ENCODE measurements at places on chromosomes 3 and 15.

DNA sequence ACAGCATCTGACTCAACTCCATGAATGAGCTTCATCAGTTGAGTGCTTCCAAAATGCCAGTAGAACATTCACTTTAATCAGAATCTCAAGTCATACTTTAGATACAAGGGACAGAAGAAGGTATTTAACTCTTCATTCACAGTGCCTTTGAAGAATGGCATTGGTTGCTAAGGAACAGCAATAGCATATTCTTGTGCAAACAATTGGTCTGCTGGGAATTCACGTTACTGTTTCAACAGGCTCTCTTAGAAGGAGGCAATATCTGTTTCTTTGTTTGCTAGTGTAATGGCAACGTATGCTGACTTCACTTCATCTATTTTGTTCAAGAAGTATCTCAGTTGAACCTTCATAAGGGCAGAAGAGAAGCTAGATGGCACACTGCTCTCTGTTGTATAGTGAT lies 113.9 kb downstream of the TMEM108 start:
- peak; percentile 33 for DNase-seq

GRCh38 chr3:87069971-87070370 lies 79.0 kb upstream of the VGLL3 start:
- DNase-seq = no peak

GRCh38 chr3:5053021-5053831 lies 68.9 kb upstream of the ARL8B start:
- DNase-seq = no peak

DNA sequence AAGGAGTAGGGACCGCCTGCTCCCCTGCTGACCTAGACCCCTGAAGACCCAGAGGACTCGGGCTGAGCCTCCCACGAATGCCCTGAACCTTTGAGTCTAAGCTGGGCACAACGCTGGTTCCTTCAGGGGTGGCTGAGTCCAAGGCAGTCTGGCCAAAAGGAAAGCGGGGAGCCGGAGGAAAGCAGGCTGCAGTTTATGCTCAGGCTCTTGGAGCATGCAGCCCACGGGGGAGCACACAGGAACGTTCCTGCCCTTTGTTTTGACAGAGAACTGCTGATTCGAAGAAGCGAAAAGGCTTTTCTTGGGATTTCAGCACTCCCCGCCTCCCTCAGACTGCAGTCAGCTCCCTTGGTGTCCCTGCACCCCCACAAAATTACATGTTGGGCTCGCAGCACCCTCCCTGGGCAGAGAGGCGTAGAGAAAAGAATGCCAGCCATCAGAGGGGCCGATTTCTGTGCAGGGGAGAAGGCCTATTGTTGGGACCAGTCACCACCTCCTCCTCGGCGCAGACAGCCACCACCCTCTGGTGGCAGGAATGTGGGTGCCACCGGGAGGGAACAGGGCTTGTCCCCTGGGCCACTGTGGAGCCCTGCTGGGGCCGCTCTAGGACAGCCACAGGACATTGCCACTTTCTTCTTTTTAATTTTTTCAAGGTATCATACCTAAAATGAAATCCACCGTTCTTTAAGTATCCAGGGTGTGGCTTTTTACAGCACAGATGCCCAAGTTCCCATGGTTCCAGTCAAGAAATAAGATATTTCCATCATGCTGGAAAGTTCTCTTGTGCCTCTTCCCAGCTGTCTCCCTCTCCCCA lies 72.2 kb downstream of the SMAD6 start:
- peak; percentile 76 for DNase-seq

- DNase-seq = no peak
These were observed 265.9 kb downstream of the CD47 start for GRCh38 chr3:107824822-107825371.

- no peak for DNase-seq
These were observed 65.4 kb downstream of the SEMA5B start for GRCh38 chr3:122962149-122962548.

GRCh38 chr3:74402821-74403220 lies 211.6 kb downstream of the CNTN3 start:
- no peak for DNase-seq

All from NCI-H1105 treated with DMSO at 0.1 percent for 48 hours (cell line).